Stimulated activated CD8-positive, alpha-beta memory T cell treated with anti-CD3 and anti-CD28 coated beads, Interleukin-7, amount 100 ng/mL, for 4 hours (primary cell): ENCODE measurements at places on chromosomes 1 and 21.

GRCh38 chr1:228095161-228095560 is 8.0 kb downstream of the C1orf35 start:
- no peak for DNase-seq

GRCh38 chr1:201376464-201377374 is 761 bp downstream of the TNNT2 start:
- no peak for DNase-seq

DNA sequence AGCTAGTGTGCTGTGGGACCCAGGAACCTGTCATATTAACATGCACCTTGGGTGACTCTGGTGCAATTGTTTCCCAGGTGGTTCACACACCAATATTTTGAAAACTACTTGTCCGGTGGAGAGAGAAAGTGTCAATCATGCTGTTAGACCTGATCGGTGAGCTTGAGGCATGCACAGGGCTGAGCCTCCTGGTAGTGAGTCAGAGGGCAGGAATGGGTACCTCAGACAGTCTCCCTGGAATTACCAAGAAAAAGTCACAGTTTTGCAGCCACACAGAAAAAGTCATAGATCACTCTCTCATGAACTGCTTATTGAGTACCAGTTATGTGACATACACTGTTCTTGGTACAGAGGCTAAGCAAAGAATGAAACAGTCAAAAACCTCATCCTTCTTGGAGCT is 140.1 kb upstream of the NFIA start:
- DNase-seq = no peak

- DNase-seq = no peak
Measured at GRCh38 chr1:206496131-206496793, 11.1 kb upstream of the RASSF5 start.

GRCh38 chr1:81562934-81563333 is 237.8 kb upstream of the ADGRL2 start:
- no peak for DNase-seq

DNA sequence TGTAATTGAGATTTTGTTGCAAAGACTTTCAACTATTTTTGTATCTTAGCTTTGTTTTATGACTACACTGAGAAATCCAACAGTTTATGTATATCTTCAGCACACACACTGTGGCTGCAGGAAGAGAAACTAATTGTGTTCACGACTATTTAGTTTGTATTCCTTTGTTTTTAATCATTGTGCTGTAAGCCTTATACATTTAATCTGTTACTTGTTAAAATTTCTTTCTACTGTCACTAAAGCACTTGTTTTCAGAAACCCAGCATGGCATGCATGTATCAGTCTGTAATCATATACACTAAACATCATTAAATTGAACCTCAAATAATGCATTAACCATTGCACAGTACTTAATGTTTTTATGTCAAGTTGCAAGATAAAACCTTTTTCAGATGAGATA is 656 bp downstream of the ANGPTL1 start:
- DNase-seq = no peak

GRCh38 chr1:205258261-205258691 is 30.5 kb downstream of the TMCC2 start:
- DNase-seq = no peak

- no peak for DNase-seq
Measured at GRCh38 chr1:207990876-207991582, 80.1 kb upstream of the CD34 start.

DNA sequence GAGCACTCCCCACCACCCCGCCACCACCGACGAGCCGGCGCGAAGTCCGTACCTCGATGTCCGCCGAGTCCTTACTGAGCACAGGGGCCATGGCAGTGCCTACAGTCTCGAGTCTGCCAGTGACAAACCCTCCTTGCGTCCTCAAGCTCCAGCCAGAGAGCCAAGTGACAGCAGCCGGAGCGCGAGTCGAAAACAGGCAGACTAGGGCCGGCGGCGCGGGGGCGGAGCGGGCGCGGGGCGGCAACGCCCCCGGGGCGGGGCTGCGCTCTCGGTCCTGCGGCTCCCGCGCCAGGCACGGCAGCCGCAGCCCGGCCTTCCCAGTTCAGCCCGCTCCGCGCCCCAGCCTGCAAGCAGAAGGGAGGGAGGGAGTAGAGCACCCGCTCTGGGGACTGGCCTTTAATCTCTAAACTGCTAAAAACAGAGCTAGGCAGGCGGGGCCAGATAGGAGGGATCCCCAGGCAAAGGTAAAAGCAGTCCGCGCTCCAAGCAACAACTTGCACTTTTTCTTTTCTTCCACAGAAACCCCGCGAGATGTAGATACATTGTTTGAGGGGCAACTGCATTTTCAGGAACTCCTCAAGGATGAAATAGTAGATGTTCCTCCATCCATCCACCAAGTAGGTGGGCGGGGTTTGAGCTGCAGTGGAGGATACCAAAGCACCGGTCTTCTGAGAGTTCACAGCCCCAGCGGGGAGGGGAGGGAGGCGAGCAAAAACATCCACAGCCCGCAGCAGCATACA is at the start of gene DPYD:
Gene DPYD, minus strand, starts transcription at position 203 of the 740 bp plus-strand sequence. Its CDS starts 112 bp downstream, at position 91.
- peak; percentile 79 for DNase-seq

DNA sequence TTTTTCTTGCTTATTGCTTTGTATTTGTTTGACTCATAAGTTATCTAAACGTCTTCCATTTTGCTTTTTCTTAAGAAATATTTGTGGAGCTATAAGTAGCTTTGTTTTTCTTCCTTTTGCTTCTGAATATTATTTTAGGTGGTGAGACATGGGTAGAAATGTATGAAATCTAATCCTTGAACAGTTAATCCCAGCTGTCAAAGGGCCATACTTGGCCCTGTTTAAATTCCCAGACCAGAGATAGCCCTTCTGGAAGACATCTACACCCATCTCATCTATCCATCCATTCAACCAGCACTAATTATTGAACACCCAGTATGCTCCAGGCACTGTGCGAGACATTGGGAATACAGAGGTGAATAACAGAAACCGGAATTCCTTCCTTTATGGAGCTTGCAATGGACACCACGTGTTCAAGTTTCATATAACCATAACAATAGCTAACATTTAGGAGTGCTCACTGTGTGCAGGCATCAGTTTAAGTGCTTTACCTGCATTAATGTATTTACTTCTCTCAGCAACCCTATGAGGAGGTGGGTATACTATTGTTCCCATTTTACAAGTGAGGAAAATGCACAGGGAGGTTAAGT is 8.7 kb downstream of the TACSTD2 start:
- no peak for DNase-seq

- no peak for DNase-seq
Measured at GRCh38 chr1:14907416-14907815, 246.1 kb upstream of the TMEM51 start.

GRCh38 chr1:198121056-198121826 is 35.6 kb upstream of the NEK7 start:
- no peak for DNase-seq

DNA sequence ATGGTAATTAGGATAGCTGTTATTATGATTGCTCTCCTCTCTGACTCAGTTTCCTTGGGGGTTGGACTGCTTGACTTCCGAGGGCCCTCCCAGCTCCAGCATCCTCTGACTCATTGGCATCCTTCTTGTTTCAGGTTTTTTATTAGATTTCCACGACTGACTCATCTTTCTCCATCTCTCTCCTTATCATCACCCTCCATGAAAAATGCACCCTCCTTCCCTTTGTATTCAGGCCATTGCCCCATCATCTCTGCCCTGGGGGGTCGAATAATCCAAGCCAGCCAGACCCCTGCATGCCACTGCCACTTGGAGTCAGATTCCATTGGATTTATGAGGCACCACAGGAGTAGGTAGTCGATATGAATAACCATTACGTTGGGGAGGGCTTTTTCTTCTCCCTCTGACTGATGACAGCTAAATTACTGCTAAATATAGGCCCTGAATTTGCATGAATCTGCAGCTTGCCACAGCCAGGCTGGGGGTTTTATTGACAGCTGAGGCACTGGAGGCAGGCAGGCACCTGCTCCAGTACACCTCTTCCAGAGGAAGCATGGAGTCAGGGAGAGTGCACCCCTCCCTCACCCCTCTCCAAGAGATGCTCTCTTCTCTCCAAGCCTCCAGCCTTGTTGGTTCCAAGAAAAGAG is 91.7 kb downstream of the C1orf94 start:
- no peak for DNase-seq

- DNase-seq = peak; percentile 43
Measured at GRCh38 chr1:161071886-161072371, 2.2 kb upstream of the ARHGAP30 start.

GRCh38 chr1:22412932-22413727 is 38.5 kb upstream of the ZBTB40 start:
- DNase-seq = no peak

- DNase-seq = no peak
Measured at GRCh38 chr1:89070509-89070908, 5.5 kb upstream of the GBP1 start.

DNA sequence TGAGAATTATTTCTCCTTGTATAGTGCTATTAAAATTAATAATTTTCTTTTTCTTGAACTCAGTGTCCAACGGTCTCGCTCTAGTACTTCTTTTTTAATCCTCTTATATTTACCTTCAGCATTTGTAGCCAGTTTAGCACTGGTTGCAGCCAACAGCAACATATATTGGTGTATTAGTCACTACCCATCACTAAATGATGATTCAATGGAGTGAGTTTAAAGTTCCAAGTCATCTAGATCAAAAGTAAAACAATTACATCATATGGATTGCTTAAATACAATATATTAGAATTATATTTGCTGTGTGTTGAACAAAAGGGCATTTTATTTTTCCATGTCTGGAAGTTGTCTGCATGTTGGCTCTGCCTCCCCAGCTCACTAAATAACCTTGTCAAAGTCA is 591.8 kb downstream of the ADGRL2 start:
- DNase-seq = no peak

DNA sequence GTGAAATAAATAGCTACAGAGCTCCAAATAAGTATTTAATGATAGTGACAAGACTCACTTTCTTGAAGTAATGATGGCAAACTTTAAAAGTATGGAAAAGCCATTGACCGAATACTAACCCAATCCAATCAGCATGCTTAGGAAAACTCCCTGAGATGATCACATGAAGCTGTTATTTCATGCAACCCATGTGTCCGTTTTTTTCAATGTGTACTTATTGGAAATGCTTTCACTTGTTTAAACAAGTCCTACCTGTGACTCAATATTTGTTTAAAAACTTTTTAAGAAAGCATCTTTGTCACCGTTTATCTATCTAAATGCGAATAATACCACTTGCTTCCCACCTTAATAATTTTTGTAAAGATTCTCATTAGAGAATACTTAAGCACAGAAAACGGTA is 185.8 kb downstream of the NRIP1 start:
- no peak for DNase-seq

- DNase-seq = no peak
Measured at GRCh38 chr1:97806326-97806725, 114.5 kb downstream of the DPYD start.

GRCh38 chr21:36783612-36784374 is 84.9 kb downstream of the SIM2 start:
- no peak for DNase-seq

DNA sequence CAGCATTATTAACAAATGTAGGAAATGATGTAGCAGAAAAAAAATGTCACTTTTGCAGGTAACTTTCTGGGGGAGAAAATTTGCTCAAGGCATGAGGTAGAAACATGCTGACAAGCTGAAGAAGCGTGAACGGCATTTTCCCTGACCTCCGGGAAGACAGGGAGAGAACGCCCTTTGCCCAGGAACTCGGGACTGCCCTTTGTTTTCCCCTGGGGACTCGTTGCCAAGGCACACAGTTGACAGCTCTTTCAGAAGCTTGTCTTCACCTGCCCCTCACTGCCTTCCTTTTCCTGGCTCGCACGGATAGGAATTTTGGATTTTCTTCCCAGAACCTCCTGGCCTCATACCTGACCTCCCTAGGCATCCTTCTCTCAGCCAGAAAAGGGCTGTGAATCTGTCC is 52.7 kb upstream of the COA6 start:
- DNase-seq = no peak

DNA sequence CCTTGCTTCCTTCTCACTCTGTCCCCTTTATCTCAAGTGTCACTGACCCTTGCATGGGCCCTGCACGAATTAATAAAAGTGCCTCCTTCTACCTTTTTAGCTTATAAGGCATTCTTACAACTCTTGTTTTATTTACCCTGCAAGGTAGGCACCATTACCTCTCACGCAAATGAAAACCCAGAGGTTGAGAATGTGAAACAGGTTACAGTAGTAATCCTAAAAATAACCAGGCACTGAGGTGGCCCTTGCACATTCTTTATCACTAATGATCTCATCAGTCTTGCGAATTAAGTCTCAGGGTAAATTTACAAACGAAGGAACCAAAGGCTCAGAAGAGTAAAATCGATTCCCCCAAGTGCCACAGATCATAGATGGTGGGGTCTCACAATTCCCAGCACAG is 3.7 kb downstream of the GLIS1 start:
- no peak for DNase-seq

- DNase-seq = no peak
Measured at GRCh38 chr1:25474439-25475047, 43.8 kb downstream of the MACO1 start.

GRCh38 chr1:100065183-100065968 is 67.4 kb downstream of the SASS6 start:
- no peak for DNase-seq

GRCh38 chr1:116487031-116487430 is 83.8 kb downstream of the CD58 start:
- no peak for DNase-seq

DNA sequence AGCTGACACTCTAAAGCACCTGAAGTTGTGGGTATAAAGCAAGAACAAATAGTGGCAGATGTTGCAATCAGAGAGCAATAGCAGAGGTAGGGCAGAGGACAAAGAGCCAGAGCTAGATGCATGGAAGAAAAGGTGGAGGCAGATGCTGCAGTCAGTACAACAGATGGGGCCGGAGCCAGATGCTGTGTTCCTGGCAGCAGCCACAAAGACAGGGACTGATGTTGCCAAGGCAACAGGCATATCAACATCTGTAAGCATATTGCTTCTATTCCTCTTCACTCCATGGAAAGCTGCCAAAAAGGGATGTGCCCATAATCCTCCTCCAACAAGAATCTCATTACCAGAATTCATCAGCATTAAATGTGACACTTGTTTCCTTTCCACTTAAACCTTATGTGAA is 108.0 kb downstream of the TNNI3K start:
- no peak for DNase-seq

DNA sequence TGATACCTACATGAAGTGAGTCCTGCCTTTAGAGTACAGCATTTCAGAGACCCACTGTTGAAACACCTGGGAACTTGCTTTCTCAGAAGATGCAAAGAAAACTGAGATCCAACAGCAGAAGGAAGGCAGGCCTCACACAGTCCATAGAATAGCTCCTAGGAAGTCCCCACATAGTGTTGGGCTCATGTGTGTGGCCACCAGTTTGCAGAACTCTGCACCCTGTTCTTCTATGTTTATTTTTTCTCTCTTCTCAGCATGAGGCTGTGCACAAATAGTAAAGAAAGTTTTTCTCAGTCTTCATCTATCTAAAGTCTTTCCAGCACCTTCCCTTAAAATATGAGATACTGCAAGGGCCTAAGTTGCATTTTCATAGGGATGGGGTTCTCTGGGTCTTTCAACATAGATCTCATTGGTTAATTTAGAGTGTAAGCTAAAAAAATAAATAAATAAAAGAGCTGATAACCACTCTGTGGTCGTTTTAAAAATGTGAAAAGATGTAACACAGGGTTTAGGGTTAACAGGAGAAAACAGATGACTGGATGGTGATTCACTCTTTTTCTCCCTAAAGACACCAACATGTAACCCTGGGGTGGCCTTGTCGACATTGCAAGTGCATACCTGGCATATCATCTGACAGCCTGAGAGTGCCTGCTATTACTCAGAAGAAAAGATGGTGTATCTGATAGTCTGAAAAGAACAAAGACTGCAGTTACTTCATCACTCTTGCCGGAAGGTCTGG is 94.6 kb downstream of the ZC3H11B start:
- no peak for DNase-seq

- no peak for DNase-seq
Measured at GRCh38 chr1:9827558-9828185, 3.9 kb upstream of the CLSTN1 start.

GRCh38 chr1:71167505-71167904 is 86.7 kb upstream of the ZRANB2 start:
- no peak for DNase-seq
